ENCODE measurements at places on chromosomes 3 and 15. TPM values are rescaled to one million over a fixed set of nuclear protein-coding genes. Genes with fewer than 3 reads are reported as not detected.

DNA sequence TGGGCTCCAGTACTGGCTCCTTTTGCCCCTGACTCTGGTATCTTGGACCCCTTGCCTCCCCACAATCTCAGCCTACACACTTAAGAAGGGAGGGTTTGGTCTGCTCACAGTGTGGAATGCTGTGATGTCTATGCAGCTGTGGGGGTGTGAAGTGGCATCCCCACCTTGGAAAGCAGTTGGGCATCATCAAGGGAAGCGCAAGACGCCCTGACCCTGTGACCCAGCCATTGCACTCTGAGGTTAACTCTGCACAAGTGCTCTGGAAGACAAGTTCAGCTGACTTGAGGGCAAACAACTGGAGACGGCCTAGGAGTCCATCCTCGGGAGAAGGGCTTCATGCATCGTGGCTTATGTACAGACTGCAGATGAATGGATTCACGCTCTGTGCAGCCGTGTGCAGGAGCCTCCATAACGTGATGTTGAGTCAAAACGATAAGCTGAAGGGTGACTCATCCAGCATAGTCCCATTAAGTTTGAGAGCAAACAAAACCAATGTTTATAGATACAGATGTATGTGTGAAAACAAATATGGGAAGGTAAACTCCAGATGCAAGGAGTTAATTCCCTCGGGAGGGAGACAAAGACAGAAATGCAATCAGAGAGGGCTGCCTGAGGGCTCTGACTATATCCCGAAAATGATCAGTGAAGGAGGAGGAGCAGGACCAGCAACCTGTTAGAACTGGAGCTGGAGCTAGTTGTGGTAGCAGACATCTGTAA lies 86.8 kb downstream of the LSM3 start:
- DNase-seq: no peak

GRCh38 chr15:91862891-91863504 lies 9.5 kb downstream of the SLCO3A1 start:
- DNase-seq: no peak

DNA sequence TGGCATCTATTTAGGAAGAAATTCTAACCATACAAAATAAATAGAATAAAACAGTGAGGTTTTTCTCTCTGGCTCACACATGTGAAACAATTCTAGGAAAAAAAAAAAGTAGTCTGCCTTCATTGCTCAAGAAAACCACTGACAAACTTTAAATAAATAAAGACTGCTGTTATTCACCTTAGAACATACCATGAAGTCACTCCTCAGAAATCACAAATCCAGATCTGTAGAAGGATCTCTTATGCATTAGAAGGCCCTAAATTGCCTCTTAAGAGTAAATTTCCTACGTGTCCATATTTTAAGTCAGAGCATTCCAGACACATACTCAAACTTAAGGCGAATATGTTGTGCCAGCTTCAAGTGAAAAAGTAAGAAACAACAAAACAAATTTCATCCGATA lies 217.3 kb downstream of the ZIC4 start:
- DNase-seq: no peak

Gene RLBP1
- 1.3 TPM for total RNA-seq

Gene PATL2
- not detected for total RNA-seq

DNA sequence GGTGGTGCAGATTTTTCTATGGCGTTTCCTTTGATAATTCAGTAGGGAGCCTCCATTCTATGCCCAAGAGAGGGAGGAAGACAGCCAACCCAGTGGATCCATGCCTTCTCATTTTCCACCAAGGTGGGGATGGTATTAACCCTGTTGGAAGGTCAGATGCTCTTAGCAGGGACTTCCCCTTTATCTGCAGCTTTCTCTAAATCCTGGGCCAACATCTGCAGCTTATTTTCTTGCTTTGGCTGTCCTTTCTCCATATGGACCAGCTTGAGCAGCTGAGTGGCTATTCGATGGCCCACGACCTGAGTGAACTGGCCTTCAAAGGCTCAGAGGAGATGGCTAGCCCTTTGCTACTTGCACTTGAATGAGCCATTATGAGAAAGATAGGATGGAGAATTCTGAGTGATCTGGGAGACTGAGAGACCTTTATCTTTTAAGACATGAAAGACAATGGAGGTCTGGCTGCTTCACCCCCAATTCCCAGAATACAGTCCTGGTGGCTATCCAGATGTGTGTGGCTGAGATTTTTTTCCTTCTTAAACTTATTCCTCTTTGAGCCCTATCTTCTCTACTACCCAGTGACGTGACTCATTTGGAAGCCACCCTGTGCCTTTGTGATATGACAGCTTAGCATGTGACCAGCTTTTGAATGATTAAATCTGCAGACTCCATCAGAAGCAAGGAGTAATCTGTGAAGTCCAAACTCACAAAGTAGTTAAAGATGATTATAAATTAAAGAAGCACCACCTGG lies 39.6 kb upstream of the TRAK1 start:
- DNase-seq: no peak

Data from neural progenitor cell (in vitro differentiated cells).